ENCODE measurements at places on chromosomes 11 and 22.
A peak's percentile ranks its signal among the peaks of the same experiment; 100 is the strongest.

- H3K27ac ChIP-seq = peak overlapping the region; percentile 96
- H3K4me3 ChIP-seq = peak overlapping the region; percentile 89
- peaks cover 42% of the 10 kb centered on the region for H3K4me1 ChIP-seq
- no peaks in the 10 kb centered on the region for H3K27me3 ChIP-seq
These were observed 1.2 kb downstream of the YDJC start for GRCh38 chr22:21628386-21629254.

DNA sequence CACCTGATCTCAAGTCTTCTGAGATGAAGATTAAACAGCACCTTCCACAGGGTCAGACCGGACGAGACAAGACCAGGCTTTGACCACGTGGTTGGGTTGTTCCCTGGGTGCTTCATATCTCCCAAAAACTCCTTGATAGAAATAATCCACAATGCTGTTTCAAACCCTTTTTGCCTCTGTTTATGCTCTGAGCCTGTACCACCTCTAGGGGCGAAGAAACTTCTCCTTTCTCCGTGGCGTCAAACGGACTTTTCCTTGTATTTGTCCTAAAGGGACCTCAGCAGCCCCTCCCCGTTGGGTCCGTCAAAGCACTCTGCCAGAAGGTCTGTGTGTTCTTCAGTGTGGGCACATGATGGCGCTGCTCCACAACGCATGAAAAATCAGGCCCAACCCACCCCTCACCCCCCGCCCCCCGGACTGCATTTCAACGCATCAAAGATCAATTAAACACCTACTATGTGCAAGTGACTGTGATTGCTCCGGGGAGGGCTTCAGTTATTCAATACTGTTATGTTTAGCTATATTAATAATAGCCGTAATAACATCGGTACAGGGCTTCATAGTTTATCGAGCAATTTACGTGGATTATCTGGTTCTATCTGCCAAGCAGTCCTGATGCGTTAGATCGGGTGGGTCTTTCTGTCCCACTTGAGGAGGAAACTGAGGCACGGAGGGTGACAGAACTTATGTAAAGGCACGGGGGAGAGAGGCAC lies 17.3 kb upstream of the EIF3D start:
- H3K36me3 ChIP-seq = no peaks in the 10 kb centered on the region
- H3K4me3 ChIP-seq = no peak overlapping the region
- H3K4me1 ChIP-seq = peaks cover 41% of the 10 kb centered on the region

GRCh38 chr11:1933416-1934334 lies 13.5 kb upstream of the MRPL23 start:
- peaks cover 18% of the 10 kb centered on the region for H3K27me3 ChIP-seq
- peaks cover 2% of the 10 kb centered on the region for H3K4me1 ChIP-seq
- no peak overlapping the region for H3K27ac ChIP-seq
- no peaks in the 10 kb centered on the region for H3K36me3 ChIP-seq
- DNase-seq = peak; percentile 4
- no peak overlapping the region for H3K4me3 ChIP-seq

DNA sequence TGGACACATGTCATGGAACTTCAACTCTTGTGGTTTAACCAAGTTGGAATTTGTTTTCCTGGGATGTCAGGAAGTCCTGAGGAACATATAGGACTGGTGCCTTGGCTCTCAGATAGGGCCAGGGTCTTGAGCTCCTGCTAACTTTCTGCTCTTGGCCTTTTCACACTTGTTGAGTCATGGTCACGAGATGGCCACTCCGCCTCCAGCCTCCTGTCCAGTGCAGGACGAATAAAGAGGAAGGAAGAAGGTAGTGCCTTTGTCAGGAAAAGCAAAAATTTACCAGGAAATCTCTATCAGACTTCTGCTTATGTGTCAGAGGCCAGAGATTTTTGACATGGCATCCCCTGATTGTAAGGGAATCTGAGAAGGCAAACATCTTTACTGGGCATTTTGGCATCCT lies 89.1 kb upstream of the ARHGAP20 start:
- no peaks in the 10 kb centered on the region for H3K27me3 ChIP-seq
- no peak overlapping the region for H3K4me3 ChIP-seq

DNA sequence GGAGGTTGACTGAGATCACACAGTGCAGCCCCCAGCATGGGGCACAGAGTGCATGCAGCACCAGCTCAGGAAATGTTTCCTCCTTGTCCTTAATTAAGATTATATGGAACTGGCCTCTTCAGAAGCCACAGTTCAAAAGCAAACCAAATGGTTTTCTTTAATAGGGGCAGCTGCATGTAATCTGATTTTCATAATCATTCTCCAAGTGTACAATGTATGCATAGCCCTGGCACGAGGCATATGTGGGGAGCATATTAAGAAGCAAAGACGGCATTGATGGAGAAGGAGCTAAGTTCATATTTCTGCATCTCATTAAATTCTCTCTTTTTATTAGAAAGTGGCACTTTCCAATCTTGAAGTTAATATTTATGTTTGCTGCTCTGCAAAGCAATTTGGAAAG lies 9.9 kb upstream of the PARVB start:
- no peak overlapping the region for H3K27ac ChIP-seq
- H3K36me3 ChIP-seq = no peaks in the 10 kb centered on the region
- H3K27me3 ChIP-seq = no peaks in the 10 kb centered on the region
- H3K4me1 ChIP-seq = no peaks in the 10 kb centered on the region

DNA sequence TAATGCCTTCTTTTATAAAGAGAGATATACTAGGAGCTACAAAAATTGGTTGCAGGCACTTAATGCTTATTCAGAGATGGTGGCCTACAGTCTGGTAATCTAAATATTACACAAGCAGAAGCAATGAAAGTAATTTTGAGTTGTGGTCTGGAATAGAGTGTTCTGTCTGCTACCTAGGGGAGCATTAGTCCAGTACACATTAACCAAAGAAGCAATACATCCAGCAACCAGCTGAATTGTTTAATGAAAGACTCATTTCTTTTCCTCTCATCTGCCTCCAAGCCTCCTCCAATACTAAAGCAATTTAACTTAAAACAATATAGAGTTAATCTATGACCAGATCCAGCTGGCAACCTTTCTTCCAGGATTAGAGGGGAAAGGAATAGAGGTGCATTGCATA lies 877.1 kb upstream of the CNTN5 start:
- H3K4me3 ChIP-seq = no peak overlapping the region
- H3K36me3 ChIP-seq = no peaks in the 10 kb centered on the region
- no peaks in the 10 kb centered on the region for H3K4me1 ChIP-seq
- H3K27me3 ChIP-seq = no peaks in the 10 kb centered on the region

DNA sequence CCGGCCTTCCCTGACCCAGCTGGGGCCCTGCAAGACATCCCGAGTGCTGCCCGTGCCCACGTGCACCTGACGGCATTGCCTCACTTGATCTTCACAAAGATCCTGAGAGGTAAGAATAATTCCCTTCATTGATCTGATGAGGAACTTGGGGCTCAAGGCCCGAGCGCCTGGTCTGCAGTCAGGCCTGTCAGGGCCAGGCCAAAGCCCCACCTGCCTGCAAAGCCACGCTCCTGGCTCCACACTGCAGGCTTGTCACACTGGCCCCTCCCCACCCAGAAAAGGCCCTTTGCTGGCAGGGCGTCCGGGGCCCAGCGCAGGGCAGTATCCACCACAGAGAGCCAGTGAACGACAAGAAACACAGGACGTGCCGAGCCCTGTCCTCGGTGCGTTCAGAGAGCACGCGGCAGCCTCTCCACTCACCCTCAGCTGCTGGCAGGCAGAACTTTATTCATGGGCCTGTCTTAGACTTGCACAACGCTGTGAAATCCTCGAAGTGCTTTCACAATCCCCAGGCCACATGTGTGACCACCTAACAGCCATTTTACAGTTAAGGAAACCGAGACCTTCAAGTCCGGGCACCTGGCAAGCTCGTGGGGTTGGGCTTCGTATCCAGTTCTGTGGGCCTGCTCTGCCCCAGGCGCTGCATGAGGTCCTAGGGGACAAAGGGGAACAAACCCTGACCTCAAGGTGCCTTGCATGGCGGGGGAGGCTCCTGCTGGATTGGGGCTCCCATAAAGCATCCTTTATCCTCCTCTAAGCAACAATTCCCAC lies 14.8 kb downstream of the KIAA0930 start:
- peaks cover 2% of the 10 kb centered on the region for H3K4me1 ChIP-seq
- DNase-seq = no peak
- H3K27ac ChIP-seq = no peak overlapping the region
- H3K27me3 ChIP-seq = no peaks in the 10 kb centered on the region
- no peaks in the 10 kb centered on the region for H3K36me3 ChIP-seq

GRCh38 chr11:23765682-23766252 lies 731.1 kb upstream of the LUZP2 start:
- H3K4me3 ChIP-seq = no peak overlapping the region
- no peaks in the 10 kb centered on the region for H3K36me3 ChIP-seq
- no peaks in the 10 kb centered on the region for H3K4me1 ChIP-seq

DNA sequence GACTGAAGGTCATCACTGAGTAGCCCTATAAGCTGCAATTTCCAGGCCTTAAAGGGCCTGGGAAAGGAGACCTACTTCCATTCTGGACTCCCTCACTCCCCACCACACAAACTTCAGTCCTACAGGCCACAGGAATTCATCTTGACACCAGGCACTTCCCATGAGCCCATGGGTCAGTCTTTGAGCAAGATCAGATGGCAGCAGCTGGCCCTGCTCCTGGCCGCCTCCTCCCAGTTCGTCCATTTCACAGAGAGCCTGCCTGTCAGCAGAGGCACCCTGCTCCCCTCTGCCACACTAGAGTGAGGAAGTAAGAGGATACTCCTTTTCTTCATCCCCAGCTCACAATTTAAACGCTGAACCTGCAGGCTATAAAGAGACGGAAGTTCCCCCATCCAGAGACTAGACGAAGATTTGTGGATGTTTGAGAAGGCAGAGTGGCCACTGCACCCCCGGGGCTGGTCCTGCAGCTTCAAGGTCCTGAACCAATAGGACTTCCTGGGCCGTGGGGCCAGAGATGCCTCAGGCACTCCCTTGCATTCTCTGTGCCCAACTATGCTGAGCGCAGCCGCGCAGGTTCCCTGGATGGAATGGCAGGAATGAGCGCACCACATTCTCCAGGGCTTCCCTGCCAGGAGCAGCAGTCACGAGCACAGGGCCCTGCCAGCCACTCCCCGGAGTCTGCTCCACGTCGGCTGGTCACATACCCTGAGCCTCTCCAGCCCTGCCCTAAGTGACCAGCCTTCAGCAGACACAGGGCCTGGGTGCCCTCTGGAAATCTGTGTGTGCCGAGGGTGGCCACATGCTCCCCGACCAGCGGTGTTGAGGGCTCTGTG lies 33.5 kb upstream of the BID start:
- no peaks in the 10 kb centered on the region for H3K36me3 ChIP-seq
- no peak overlapping the region for H3K4me3 ChIP-seq
- DNase-seq = no peak
- H3K27ac ChIP-seq = no peak overlapping the region

- no peak overlapping the region for H3K27ac ChIP-seq
- H3K4me1 ChIP-seq = no peaks in the 10 kb centered on the region
- no peak for DNase-seq
These were observed 191.9 kb upstream of the DDI1 start for GRCh38 chr11:103844327-103845215.

GRCh38 chr22:24944217-24944937 lies 2.1 kb downstream of the LHFPL7 start:
- no peak overlapping the region for H3K4me3 ChIP-seq
- peaks cover 30% of the 10 kb centered on the region for H3K27me3 ChIP-seq
- H3K27ac ChIP-seq = no peak overlapping the region
- H3K4me1 ChIP-seq = peaks cover 6% of the 10 kb centered on the region
- H3K36me3 ChIP-seq = no peaks in the 10 kb centered on the region

GRCh38 chr11:87394924-87395323 lies 357.2 kb downstream of the TMEM135 start:
- H3K4me1 ChIP-seq = no peaks in the 10 kb centered on the region
- no peaks in the 10 kb centered on the region for H3K36me3 ChIP-seq

DNA sequence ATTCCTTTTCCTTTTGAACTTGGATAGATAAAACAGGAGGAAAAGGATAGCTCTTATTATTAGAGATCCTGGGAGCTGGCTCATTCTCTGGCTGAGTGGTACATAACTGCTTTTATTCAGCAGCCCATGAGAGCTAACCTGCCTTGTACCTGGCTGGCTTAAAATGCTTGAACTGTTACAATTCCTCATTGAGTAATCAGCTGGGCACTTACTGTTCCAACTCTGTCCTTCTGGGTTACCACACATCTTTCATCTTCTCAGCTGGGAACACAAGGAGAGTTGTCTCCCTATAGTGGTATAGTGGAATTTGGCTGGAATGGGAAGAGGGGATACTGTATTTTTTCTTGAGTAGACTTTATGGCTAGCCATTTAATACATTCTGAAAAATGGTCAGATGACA lies 39.8 kb upstream of the SPTBN2 start:
- no peak overlapping the region for H3K27ac ChIP-seq
- no peak overlapping the region for H3K4me3 ChIP-seq
- H3K36me3 ChIP-seq = peaks cover 3% of the 10 kb centered on the region
- no peaks in the 10 kb centered on the region for H3K4me1 ChIP-seq
- DNase-seq = no peak

GRCh38 chr11:35546317-35546716 lies 20.9 kb upstream of the PAMR1 start:
- H3K36me3 ChIP-seq = no peaks in the 10 kb centered on the region
- no peak for DNase-seq
- no peak overlapping the region for H3K27ac ChIP-seq
- H3K27me3 ChIP-seq = peaks cover 8% of the 10 kb centered on the region
- H3K4me1 ChIP-seq = no peaks in the 10 kb centered on the region

- no peak overlapping the region for H3K4me3 ChIP-seq
- no peaks in the 10 kb centered on the region for H3K27me3 ChIP-seq
- H3K36me3 ChIP-seq = no peaks in the 10 kb centered on the region
- DNase-seq = no peak
These were observed 31.9 kb upstream of the TP53I11 start for GRCh38 chr11:44982496-44983062.

DNA sequence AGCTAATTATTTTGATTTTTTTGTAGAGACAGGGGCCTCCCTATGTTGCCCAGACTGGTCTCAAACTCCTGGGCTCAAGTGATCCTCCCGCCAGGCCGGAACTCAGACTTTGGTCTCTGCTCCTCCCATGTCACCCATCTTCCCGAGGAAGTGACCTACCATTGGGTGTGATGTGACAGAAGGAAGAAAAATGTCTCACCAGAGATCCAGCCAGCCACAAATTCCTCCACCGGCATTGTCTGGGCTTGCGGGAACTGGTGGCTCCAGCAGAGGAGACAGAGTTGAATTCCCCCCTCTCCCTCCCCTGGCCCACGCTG lies 772 bp downstream of the SLC25A45 start:
- peaks cover 52% of the 10 kb centered on the region for H3K4me1 ChIP-seq
- H3K4me3 ChIP-seq = peak overlapping the region; percentile 79
- peak; percentile 59 for DNase-seq
- H3K36me3 ChIP-seq = no peaks in the 10 kb centered on the region

GRCh38 chr11:44823006-44823405 lies 96.2 kb downstream of the TSPAN18 start:
- no peak for DNase-seq
- no peak overlapping the region for H3K27ac ChIP-seq
- no peaks in the 10 kb centered on the region for H3K27me3 ChIP-seq

- no peak for DNase-seq
- no peaks in the 10 kb centered on the region for H3K36me3 ChIP-seq
- peak overlapping the region; percentile 72 for H3K4me3 ChIP-seq
- H3K27ac ChIP-seq = peak overlapping the region; percentile 87
- peaks cover 36% of the 10 kb centered on the region for H3K4me1 ChIP-seq
These were observed 1.2 kb downstream of the MICALL1 start for GRCh38 chr22:37907036-37907954.

DNA sequence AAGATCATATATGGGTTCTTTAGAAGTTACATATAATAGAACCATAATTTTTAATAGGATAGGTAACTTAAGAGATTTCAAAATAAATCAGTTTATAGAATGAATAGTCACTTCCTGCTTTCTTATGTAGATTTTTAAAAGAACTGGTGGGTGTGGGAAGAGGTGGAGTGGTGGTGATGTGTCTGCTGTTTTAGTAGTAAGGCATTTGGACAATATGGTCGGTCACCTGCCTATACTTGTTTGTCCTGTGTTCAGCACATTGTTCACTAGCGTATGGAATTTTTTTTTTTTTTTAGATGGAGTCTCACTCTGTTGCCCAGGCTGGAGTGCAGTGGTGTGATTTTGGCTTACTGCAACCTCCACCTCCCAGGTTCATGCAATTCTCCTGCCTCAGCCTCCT lies 39.3 kb downstream of the CCDC81 start:
- H3K27ac ChIP-seq = no peak overlapping the region
- H3K4me3 ChIP-seq = no peak overlapping the region

Data from activated CD4-positive, alpha-beta T cell treated with anti-CD3 and anti-CD28 coated beads, Interleukin-2, amount 10 ng/mL, durations not matched to agents 7 days and 5 days (primary cell).